ENCODE measurements at places on chromosomes 12 and 14. TPM values are rescaled to one million over a fixed set of nuclear protein-coding genes. Genes with fewer than 3 reads are reported as not detected.
A peak's percentile ranks its signal among the peaks of the same experiment; 100 is the strongest.

GRCh38 chr12:13599176-13599575 is 382.2 kb downstream of the GRIN2B start:
- H3K36me3 ChIP-seq = no peaks in the 10 kb centered on the region
- H3K4me1 ChIP-seq = no peaks in the 10 kb centered on the region
- H3K27me3 ChIP-seq = no peaks in the 10 kb centered on the region
- no peak for DNase-seq
- H3K27ac ChIP-seq = no peak overlapping the region
- H3K4me3 ChIP-seq = no peak overlapping the region

- H3K27me3 ChIP-seq = no peaks in the 10 kb centered on the region
- no peak for DNase-seq
- no peaks in the 10 kb centered on the region for H3K4me1 ChIP-seq
- H3K36me3 ChIP-seq = no peaks in the 10 kb centered on the region
- no peak overlapping the region for H3K4me3 ChIP-seq
- H3K27ac ChIP-seq = peak overlapping the region; percentile 57
Measured at GRCh38 chr14:32329690-32330285, 690 bp downstream of the AKAP6 start.

DNA sequence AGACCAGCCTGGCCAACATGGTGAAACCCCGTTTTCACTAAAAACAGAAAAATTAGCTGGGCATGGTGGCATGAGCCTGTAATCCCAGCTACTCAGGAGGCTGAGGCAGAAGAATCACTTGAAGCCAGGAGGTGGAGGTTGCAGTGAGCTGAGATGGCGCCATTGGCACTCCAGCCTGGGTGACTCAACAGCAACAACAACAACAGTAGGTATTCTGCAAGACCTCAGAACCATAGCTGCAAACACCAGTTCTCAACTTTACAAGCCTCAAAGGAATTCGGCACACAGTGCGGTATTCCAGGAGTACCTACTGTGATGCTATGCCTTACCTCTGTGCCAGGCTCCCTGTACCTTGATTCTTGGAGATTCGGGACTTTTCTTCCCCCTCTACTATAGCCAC is 15.8 kb downstream of the FOXN3 start:
- DNase-seq = no peak
- H3K4me3 ChIP-seq = no peak overlapping the region
- no peaks in the 10 kb centered on the region for H3K27me3 ChIP-seq
- no peaks in the 10 kb centered on the region for H3K36me3 ChIP-seq

GRCh38 chr14:99715266-99716000 is 31.3 kb downstream of the CYP46A1 start:
- no peaks in the 10 kb centered on the region for H3K36me3 ChIP-seq
- no peak overlapping the region for H3K4me3 ChIP-seq
- no peak overlapping the region for H3K27ac ChIP-seq
- H3K4me1 ChIP-seq = no peaks in the 10 kb centered on the region
- no peak for DNase-seq

GRCh38 chr12:68163560-68164081 is 4.1 kb upstream of the IFNG start:
- DNase-seq = no peak
- no peak overlapping the region for H3K27ac ChIP-seq
- no peaks in the 10 kb centered on the region for H3K36me3 ChIP-seq
- H3K4me3 ChIP-seq = no peak overlapping the region

DNA sequence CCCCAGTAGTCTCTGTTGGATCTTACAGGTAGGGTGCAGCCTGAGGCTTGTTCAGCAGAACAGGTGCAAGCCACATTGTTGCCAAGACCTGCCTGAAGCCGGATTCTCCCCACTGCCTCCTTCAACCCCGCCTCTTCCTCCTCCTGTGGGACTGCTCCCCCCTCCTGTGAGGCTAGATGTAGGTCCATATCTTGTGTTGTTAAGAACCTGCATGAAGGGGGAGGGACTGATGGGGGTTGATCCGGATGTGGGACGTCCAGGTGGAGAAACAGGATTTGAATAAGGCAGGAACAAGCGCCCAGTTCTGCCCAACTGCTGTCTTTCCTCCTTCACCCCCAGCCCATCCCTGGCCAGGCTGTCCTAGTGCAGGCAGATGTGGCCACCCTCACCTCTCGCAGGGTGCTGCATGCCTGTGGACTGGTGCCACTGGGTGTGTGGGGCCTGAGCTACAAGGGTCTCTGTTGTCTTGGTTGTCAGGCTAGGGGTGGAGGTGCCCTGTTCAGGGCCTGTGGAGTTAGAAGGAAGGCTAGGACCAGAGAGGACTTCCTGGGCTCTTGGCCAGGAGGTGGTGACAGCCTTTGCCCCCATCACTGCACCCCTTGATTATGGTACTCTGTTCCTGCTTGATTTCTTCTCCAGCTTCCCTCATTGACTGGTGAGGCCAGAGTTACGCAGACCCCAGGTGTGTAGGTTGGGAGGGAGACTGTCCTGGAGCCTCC is 1.4 kb downstream of the NR4A1 start:
- peak overlapping the region; percentile 98 for H3K27ac ChIP-seq
- H3K4me1 ChIP-seq = peaks cover 28% of the 10 kb centered on the region
- no peak for DNase-seq
- no peaks in the 10 kb centered on the region for H3K27me3 ChIP-seq
- H3K4me3 ChIP-seq = peak overlapping the region; percentile 24

DNA sequence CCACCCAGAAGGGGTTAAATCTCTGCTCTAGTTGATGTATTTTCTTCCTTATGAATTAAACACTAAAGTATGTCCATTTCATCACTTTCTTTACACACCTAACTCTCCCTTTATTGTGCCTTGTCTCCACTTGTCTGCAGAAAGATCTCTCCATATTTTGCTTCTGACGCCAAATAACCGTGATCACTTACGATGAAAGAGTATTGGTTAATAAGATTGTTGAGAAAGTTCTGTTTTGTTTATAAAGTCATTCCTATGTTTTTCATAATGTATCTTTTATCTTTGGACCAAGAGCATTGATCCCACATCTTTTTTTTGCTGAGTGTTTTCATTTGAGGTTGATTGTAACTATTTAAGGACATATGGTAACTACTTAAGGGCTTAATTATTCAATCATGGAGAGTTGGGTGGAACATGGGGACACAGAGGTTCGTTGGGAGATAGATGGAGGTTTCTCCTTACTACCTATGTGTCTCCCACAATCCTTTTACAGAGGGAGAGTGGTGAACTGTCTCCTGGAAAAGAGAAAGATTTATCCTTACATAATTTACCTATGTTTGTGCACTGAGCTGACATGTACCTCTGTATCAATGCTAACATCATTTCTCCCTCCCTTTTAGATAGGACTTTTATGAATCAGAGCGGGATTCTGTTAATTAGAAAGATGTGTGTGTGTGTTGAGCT is 120.7 kb upstream of the SLC38A2 start:
- DNase-seq = no peak
- H3K4me3 ChIP-seq = no peak overlapping the region
- no peak overlapping the region for H3K27ac ChIP-seq
- no peaks in the 10 kb centered on the region for H3K36me3 ChIP-seq
- no peaks in the 10 kb centered on the region for H3K27me3 ChIP-seq

GRCh38 chr12:104667139-104667538 is 210.4 kb downstream of the CHST11 start:
- peaks cover 14% of the 10 kb centered on the region for H3K4me1 ChIP-seq
- no peaks in the 10 kb centered on the region for H3K27me3 ChIP-seq
- H3K4me3 ChIP-seq = no peak overlapping the region
- H3K36me3 ChIP-seq = no peaks in the 10 kb centered on the region
- H3K27ac ChIP-seq = no peak overlapping the region

DNA sequence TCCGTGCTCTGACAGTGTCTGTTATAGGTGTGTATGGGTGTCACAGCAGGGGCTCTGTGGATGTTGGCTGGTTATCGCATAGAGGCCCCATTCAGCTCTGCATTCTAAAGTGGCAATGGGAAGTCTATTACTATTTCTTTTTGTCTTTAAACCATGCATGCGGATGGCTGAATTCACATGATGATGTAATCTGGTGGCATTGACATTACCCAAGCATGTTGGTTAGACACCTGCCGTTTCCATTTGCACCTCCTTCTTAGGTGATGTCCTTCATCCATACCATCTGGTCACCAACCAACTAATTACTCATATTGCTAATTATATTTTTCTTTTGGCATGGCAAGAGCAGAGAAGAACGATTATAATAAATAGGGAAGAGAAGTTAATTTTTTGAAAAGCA is 270.8 kb upstream of the RGS6 start:
- no peak overlapping the region for H3K4me3 ChIP-seq
- peaks cover 12% of the 10 kb centered on the region for H3K4me1 ChIP-seq
- peaks cover 4% of the 10 kb centered on the region for H3K36me3 ChIP-seq

DNA sequence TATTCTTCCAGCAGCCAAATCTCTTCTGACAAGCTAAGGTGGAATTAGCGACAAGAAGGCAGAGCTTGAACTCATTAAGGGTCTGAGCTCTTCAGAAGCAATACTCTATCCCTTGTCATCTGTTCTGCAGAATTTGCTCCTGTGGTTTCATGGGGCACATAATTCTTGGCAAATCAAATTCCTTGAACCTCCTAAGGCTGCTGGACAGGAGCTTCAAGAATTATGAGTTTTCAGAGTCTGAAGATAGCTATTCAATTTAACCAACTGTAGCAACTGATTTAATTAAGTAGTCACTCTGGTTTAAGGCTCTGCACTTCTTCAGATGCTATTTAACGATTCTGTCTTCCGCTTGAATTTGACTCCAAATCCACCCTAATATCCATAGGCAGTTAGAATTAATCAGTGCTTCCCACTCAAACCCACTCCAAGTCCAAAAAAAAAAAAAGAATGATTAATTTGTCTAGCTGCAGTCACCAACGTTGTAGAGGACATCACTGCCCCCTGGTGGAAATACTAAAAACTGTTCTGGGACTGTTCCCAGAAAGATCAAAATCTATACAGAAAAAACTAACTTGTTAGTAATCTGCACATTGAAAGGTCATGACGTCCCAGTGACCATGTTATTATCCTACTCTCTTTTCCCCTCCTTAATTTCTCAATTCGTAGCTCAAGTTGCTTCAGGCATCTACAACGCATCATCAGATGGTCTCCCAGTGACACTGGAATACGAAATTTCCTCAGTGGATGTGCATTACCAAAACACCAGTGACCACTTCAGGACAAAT is 169.9 kb downstream of the KIF21A start:
- DNase-seq = peak; percentile 45
- no peak overlapping the region for H3K27ac ChIP-seq
- H3K36me3 ChIP-seq = no peaks in the 10 kb centered on the region
- no peaks in the 10 kb centered on the region for H3K27me3 ChIP-seq

Gene DACT1
- total RNA-seq = 10.3 TPM

Gene HCAR1
- total RNA-seq = 0.34 TPM

Gene TAS2R20
- total RNA-seq = 0.69 TPM

Gene RILPL1
- total RNA-seq = 13.2 TPM

Gene TRIM9
- total RNA-seq = 0.55 TPM

Gene CLEC2A
- not detected for total RNA-seq

Gene LBHD2
- total RNA-seq = not detected

Gene ZNF84
- 17.2 TPM for total RNA-seq
